ENCODE measurements at places on chromosomes 16 and 17. TPM values are rescaled to one million over a fixed set of nuclear protein-coding genes. Genes with fewer than 3 reads are reported as not detected.
A peak's percentile ranks its signal among the peaks of the same experiment; 100 is the strongest.

Gene CXCL16
- total RNA-seq = 3.0 TPM

DNA sequence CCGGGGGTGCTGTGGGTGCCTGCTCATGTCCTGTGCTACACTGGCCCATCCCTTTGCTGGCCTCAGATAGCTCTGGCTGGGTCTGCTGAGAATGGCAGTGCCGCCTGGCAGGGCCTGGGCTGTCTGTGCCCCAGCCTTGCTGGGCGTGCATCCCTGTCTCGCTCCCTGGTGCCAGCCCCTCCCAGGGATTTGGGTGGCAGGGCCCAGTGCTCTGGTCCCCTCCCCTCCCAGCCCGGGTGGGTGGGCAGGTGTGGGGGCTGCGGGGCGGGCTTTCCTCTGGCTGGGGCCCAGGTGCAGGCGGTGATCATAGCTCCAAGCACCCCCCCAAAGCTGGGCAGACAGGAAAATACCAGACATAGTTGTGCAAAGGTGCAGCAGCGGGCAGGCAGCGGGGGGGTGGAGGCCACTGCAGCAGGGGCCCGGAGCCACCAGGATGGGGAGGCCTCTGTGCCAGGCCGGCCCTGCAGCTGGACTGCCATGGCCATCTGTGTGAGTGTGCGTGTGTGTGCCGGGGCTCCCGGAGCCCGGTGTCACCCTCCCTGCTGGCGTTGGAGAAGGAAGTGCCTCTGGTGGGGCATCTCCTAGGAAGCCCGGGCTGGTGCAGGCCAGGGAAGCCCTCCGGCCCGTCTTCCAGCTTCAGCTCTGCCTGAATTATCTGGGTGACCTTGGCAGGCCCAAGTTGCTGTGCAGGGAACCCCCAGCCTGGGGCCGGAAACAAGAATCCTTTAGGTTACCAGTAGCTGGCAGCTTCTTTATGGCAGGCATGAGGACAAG is 7.4 kb downstream of the GLIS2 start:
- H3K4me3 ChIP-seq = no peak overlapping the region
- peaks cover 5% of the 10 kb centered on the region for H3K4me1 ChIP-seq
- H3K36me3 ChIP-seq = no peaks in the 10 kb centered on the region

- no peak for DNase-seq
- no peak overlapping the region for H3K4me3 ChIP-seq
- no peak overlapping the region for H3K27ac ChIP-seq
Observed at GRCh38 chr17:29331075-29331707, 37.2 kb upstream of the NUFIP2 start.

DNA sequence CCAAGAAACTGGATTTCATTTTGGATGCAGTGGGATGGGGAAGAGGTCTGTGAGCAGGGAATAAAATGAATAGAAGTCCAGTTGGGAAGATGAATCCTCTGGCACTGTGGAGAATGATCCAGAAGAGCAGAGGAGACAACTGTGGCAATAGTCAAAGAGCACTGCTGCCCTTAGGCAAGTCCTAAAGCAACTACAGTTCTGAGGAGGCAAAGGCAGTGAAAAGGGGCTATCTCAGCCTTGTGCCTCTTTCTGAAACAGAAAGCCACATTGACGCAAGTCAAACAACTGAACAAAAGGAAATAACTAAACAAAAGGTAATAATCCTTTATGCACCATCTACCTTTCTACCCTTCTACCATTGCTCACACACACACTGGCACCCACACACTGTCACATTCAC is 238.0 kb upstream of the AXIN2 start:
- H3K4me1 ChIP-seq = no peaks in the 10 kb centered on the region
- no peak overlapping the region for H3K27ac ChIP-seq
- no peaks in the 10 kb centered on the region for H3K36me3 ChIP-seq
- no peak overlapping the region for H3K4me3 ChIP-seq
- H3K27me3 ChIP-seq = peaks cover 2% of the 10 kb centered on the region
- no peak for DNase-seq

Gene CCL3
- total RNA-seq = 2.9 TPM

Gene CBX2
- total RNA-seq = 9.2 TPM

GRCh38 chr16:52621651-52622050 is 74.7 kb upstream of the TOX3 start:
- no peak overlapping the region for H3K27ac ChIP-seq
- no peak for DNase-seq
- no peak overlapping the region for H3K4me3 ChIP-seq
- no peaks in the 10 kb centered on the region for H3K4me1 ChIP-seq
- no peaks in the 10 kb centered on the region for H3K27me3 ChIP-seq
- H3K36me3 ChIP-seq = no peaks in the 10 kb centered on the region

Gene GPRC5B
- total RNA-seq = 0.09 TPM

Gene MAP3K14
- 33.7 TPM for total RNA-seq

Gene HIGD1B
- total RNA-seq = not detected

GRCh38 chr17:16439303-16439791 is 24.0 kb downstream of the TRPV2 start:
- H3K27me3 ChIP-seq = no peaks in the 10 kb centered on the region
- H3K4me3 ChIP-seq = peak overlapping the region; percentile 99
- peaks cover 33% of the 10 kb centered on the region for H3K36me3 ChIP-seq
- H3K4me1 ChIP-seq = peaks cover 42% of the 10 kb centered on the region
- no peak for DNase-seq

DNA sequence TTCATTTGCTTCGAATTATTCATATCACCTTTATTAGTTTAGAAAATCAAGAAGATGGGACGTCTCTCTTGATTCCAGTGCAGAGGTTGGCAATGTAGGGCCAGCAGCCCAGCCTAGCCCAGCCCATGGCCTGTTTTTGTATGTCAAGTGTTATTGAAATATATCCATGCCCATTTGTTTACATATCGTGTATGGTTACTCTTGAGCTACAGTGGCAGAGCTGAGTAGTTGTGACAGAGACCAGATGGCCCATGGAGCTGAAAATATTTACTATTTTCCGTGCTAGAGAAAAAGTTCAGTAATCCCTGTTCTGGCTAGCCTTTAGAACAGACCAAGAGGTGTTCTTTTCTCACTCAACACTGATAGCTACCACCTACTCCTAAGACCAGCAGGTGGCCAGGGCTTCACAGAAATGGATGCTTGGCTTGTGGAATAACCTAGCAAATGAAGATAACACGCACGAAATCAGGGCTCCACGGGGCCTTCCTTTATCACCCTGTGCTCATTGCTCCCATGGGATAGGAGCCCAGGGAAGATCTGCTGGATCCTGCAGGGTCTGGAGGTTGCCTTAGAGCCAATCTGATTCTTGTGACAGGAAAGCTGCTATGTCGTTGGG is 123.2 kb upstream of the ANKFN1 start:
- no peak overlapping the region for H3K27ac ChIP-seq
- peaks cover 12% of the 10 kb centered on the region for H3K4me1 ChIP-seq
- H3K27me3 ChIP-seq = peaks cover 12% of the 10 kb centered on the region
- H3K4me3 ChIP-seq = no peak overlapping the region
- DNase-seq = no peak

DNA sequence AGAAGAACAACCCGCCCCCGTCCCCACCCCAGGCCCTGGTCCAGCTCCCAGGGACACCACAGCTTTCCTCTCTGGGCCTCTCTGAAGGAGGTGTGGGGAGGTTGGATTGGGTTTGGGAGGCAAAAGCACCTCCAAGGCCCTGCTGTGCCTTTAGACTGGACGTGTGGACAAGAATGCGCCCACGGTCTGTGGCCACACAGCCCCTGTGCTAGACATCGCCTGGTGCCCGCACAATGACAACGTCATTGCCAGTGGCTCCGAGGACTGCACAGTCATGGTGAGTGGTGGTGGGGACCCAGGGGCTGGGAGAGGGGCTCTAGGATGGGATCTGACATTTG is 3.0 kb downstream of the CORO1A start:
- no peaks in the 10 kb centered on the region for H3K27me3 ChIP-seq
- peak overlapping the region; percentile 100 for H3K27ac ChIP-seq
- peak overlapping the region; percentile 100 for H3K4me3 ChIP-seq
- DNase-seq = no peak
